ENCODE measurements at places on chromosomes 11 and 22.

DNA sequence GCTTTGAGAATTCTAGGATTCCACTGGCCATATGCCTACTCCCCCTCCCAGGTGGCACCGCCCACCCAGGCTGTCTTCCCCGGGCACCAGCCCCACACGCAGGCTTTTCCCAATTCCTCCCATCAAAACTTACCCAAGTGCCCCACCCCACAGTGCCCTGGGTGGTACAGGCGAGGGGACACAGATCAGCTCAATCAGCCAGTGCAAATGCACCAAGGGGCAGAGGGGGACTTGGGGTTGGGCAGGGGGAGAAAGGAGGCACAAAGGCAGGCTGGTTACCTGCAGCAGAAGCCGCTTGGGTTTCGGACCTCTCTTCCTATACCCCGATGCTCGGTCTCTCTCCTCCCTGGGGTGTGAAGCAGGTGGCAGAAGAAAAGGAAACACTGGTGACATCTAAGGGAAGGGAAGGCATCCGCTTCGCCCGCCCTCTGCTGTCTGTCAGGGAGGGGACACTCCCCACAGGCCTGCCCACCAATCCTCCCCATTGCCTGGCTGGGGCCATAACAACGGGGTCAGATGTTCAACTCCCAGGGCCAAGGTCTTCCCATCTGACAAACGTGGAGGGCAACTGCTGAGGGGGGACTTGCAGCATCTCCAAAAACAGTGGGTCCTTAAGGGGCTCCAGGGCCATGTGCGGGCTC lies 14.0 kb downstream of the CBX7 start:
- DNase-seq = no peak

DNA sequence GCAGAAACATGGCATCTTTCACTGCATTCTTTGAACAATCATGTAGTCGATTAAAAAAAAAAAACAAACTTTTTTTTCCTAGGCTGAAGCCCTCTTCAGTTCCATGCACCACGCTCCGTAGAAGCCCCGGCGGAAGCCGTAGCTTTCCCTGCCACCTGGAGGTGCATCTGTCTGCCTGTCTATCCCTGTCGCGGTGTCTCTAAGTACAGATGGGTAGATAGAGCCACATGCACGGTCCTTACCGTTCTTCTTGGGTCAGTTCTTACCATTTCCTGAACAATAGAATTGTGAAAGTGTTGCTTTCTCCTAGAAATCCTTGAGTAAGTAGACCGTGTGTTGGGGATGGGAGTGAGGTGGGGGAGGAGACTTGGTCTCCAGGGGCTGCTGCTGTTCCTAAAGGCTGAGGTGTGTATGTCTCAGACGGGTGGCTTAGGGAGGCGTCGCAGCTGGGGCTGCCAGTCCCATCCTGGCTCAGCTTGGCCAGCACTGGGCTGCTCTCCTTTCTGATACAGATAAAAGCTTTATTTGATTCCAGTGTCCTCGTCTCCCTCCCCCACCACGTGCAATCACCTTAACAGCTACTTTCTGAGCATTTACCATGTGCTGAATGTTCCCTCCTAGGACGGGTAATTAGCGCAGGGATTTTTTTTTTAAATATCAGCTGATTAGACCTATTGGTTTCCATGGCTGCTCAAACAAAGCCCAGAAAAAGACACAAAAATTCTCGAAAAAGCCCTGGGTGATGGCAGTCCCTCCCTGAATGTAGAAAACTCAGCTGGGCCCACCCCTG lies 46.8 kb downstream of the MACROD1 start:
- DNase-seq = no peak

- DNase-seq = peak; percentile 77
Measured at GRCh38 chr11:2772544-2773031, 72.8 kb upstream of the KCNQ1OT1 start.

DNA sequence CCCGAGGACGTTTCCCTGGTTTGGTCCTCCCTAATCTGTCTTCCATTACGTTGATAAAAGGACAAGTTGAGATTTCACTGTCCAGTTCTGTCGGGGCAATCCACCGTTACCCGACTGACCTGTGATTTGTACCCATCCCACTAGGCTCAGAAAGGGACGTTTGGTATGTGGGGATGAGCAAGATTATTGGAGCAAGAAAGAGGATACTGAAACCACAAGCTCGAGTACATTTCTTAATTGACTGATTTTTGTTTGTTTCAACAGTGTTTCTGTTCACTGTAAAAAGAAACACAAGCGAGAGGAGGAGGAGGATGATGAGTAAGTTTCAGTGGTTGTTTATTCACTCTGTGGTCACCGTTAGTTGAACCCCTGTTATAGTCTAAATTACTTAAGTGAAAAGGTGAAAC lies 969 bp downstream of the CCDC117 start:
- DNase-seq = no peak

GRCh38 chr11:127255209-127255608 lies 254.6 kb upstream of the KIRREL3 start:
- no peak for DNase-seq

- DNase-seq = peak; percentile 53
Measured at GRCh38 chr22:29328566-29329500, 13.3 kb upstream of the RASL10A start.

GRCh38 chr11:24697522-24698111 lies 200.8 kb downstream of the LUZP2 start:
- peak; percentile 10 for DNase-seq

DNA sequence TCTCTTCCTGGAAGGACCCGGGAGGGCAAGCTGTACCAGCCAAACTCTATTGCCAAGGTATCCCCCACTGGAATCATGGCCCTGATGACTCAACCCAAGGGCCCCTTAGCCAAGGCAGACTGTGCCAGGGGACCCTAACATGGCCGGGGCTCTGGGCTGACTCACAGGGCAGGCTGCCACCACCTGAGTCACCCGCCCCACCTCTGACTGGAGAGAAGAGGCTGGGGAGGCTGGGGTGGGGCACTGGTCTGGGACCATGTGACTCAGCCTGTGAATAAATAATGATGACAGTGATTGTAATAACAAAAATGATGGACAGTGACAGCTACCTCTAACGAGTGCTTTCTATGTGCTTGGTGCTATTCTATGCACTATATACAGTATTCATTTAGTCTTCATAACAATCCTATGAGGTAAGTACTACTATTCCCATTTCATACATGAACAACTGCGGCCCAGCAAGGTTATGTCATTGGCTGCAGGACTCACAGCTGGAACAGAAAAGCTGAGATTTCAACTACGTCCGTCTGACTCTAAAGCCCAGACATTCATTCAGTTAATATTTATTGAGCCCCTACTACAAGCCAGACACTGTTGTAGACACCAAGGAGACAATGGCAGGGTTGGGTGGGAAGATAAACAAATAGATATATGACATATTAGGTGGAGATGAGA lies 84.2 kb downstream of the FBXO7 start:
- DNase-seq = peak; percentile 94

DNA sequence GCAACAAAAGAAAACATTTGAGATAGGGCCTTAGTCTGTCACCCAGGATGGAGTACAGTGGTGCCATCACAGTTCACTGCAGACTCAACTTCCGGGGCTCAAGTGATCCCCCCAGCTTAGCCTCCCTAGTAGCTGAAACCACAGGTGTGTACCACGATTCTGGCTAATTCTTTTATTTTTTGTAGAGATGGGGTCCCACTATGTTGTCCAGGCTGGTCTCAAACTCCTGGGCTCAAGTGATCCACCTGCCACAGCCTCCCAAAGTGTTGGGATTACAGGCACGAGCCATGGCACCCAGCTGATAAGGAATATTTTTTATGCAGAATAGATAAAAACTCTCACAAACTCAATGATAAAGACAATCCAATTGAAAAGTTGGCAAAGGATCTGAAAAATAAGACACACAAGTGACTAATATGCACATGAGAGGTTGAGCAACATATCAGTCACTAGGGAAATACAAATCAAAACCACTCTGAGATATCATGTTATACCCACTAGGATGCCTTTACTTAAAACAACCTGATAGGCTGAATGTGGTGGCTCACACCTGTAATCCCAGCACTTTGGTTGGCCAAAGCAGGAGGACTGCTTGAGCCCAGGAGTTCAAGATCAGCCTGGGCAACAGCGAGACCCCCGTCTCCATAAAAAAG lies 33.9 kb upstream of the CLTCL1 start:
- DNase-seq = no peak

- DNase-seq = no peak
Measured at GRCh38 chr11:62882788-62883501, 2.2 kb downstream of the SLC3A2 start.

GRCh38 chr11:19525714-19526113 lies 186.9 kb upstream of the NAV2 start:
- no peak for DNase-seq

GRCh38 chr11:83681031-83681781 lies 395.0 kb upstream of the CCDC90B start:
- no peak for DNase-seq

- DNase-seq = no peak
Measured at GRCh38 chr11:115052601-115053000, 374.3 kb downstream of the NXPE2 start.

GRCh38 chr22:43296276-43296902 lies 46.8 kb downstream of the SCUBE1 start:
- DNase-seq = no peak

DNA sequence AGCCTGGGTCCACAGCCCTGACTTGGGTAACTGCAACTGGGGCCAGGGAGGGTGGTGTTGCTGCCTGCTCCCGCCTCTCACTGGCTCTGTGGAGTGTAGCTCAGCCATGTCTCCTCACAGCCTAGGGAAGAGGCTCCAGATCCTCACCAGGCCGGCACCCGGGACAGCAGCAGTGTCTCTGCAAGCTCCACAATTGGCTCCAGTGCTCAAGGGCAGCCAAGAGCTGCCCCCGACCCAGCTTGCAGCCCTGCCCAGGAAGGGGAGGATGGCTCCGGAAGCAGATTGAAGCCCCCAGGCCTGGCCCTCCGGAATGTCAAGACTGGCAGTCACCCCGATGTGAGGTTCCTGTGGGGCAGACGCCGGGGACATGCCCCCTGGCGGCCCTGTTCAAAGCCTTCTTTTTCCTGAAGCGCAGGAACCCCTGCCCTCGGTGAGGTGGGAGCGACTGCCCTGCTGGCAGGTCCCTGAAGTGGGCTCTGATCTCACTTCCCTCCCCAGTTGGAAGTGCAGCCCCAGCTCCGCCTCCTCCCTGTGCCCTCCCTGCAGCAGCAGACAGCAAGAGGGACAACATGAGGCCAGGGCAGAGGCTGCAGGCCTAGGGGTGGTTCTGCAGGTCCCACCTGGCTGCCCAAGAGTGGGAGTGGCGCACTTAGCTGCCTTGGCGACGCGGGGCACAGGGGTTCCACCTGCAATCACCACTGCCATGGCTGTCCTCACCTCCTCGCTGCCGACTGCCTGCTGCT lies 816.2 kb upstream of the LUZP2 start:
- no peak for DNase-seq

GRCh38 chr11:20368438-20368837 lies 4.9 kb downstream of the HTATIP2 start:
- peak; percentile 37 for DNase-seq

DNA sequence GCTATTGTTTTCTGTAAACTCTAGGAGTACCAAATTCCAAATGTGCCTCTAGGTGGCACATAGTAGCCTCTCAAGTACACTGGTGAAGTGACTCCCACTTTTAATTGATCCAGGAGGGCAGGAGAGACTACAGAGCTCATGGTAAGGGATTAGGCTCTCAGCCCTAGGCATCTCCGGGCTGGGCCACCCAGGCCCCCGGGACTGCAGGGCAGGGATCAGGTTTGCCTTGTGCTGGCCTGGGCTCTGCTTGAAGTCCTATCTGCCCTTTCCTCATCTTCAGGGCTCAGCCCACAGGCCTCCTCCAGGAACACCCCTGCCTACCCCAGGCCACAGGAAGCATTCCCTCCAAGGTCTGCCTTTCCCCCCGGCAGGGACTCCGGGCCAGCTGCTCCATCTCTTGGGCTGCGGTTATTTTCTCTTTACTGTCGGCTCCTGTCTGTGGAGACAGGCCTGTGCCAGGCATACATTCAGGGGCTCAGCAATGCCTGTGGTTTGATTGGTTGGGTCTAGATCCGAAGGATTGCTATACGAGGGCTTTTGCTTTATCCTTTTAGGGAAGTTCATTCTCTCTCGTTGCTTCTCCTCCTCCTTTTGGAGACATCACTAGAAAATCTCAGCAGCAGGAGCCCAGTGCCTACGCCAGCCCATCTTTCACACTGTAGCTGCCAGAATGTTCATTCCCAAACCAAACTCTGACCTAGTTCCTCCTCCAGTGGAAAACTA lies 32.8 kb downstream of the PARVA start:
- no peak for DNase-seq

DNA sequence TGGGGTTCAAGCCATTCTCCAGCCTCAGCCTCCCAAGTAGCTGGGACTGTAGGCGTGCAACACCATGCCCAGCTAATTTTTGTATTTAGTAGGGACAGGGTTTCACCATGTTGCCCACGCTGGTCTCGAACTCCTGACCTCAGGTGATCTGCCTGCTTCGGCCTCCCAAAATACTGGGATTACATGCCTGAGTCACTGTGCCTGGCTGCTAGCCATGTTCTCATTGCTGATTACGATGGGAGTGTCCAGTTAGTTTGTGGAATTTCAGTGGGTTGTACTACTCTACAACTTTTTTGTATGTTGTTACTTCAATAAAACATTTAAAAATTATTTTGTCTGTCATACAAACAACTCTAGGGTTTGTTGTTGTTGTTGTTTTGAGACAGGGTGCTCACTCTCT lies 4.8 kb upstream of the VPS11 start:
- DNase-seq = no peak

DNA sequence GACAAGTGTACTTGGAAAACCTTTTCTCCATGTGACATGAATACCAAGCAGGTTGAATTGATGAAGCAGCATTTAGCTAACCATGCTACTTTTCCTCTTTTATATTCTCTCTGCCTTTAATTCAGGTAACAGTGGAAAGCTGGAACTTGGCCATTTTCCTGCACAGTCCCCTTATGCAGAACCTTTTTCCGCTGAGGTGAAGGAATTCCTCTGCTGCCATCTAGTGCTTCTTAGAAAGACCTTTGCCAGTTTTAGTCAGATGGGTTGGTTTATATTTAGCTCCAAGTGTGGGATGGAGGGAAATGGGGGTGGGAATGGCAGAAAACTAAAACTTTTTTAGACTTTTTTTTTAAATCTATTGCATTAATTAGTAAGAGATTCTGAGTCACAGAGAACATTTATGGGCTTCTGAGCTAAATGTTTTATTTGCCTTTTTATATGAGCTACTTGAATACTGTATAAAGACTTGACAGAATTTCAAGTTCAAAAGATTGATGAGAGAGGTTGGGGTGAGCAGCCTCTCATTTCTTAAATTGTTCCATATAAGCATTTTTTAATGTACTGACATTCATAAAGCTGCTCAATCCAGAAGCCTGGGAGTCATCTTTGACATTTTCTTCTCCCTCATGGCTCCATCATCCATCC lies 153.9 kb upstream of the ZC3H12C start:
- DNase-seq = peak; percentile 61

- no peak for DNase-seq
Measured at GRCh38 chr11:3826721-3827120, 14.0 kb downstream of the RHOG start.

All from urothelium cell line (cell line).